AG09309 (cell line): ENCODE measurements at places on chromosomes 11 and 22.

- no peak for DNase-seq
Measured at GRCh38 chr11:108551651-108552462, 41.7 kb downstream of the EXPH5 start.

- DNase-seq = no peak
Measured at GRCh38 chr11:65392899-65393298, 6.5 kb downstream of the FRMD8 start.

DNA sequence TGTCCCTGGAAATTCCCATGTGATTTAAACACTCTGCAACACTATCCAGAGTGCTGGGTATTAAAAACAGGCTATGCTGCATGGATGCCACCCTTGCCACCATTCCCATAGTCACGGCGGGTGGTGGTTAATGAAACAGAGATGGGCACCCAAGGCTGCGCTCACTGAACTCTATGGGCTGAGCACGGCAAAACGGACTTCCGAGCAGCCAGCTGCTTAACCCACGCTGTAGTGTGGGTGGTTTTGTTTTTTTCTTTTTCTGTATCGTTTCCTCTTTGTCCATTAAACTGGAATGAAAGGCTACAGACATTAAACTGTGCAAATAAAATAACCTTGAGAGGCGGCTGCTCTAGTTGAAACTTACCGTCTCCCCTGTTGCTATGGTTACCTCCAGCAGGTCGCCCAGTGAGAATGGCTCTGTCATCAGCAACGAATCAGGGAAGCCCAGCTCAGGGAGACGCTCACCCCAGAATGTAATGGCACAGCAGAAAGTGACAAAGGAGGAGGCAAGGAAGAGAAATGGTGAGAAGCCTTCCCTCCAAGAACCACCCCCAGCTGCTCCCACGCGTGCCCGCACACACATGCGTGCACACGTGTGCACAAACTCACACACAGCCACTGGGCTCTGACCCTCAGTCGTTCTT lies 102.1 kb downstream of the C11orf91 start:
- DNase-seq = no peak

DNA sequence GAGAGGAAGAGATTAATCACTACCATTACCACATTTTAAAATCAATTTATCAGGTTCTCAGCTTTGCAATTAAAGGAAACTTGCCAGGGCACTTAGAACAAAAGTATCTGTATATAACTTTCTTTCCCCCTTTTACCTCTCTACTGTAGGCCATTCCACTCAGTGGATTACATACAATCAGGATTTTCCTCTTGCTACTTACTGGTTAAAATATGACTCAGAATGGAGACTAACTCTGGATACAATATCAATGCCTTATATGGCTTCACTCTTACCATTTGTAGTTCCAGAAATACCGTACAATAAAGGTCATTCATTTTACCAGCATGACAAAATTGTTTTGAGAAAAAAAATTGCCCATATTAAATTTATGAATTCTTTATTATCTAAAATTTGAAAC lies 706.8 kb downstream of the KCNA4 start:
- no peak for DNase-seq

GRCh38 chr11:113376156-113376555 lies 11.4 kb upstream of the ANKK1 start:
- DNase-seq = no peak

DNA sequence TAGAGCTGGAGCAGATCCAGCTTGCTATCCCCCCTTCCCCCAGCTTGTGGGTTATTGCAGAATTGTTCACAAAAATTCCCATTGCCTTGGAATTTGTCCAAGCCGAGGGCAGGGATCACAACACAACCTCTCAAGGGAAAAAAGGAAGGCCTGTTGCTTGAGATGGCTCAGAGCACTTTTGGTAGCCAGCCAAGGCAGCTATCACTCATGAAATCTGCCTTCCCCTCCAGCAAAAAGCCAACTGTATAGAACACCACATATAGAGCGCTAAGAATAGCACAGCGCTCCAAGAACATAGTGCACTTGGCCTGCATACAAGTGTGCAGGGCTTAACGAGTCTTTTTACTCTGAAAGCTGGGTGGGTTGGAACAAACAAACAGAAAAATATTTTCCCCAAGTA lies 46.2 kb downstream of the FAM83F start:
- DNase-seq = no peak

DNA sequence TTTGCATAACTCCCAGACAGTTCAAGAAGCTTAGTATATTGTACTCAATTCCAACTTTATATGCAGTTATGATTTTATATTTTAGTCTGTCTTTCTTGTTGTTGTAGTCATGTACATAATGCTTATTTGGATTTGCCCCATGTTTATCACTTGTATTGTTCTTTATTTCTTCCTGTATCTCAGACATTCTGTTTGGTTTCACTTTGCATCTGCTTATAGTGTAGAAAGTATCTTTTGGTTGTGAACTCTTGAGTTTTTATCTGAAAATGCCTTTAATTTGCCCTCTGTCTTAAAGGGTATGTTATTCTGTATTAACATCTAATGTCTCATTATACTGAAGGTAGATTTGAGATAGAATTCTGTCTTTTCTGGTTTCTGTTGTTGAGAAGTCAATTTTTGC lies 275.4 kb downstream of the DYNC2H1 start:
- no peak for DNase-seq

GRCh38 chr22:41501209-41501608 lies 32.3 kb downstream of the ACO2 start:
- no peak for DNase-seq

DNA sequence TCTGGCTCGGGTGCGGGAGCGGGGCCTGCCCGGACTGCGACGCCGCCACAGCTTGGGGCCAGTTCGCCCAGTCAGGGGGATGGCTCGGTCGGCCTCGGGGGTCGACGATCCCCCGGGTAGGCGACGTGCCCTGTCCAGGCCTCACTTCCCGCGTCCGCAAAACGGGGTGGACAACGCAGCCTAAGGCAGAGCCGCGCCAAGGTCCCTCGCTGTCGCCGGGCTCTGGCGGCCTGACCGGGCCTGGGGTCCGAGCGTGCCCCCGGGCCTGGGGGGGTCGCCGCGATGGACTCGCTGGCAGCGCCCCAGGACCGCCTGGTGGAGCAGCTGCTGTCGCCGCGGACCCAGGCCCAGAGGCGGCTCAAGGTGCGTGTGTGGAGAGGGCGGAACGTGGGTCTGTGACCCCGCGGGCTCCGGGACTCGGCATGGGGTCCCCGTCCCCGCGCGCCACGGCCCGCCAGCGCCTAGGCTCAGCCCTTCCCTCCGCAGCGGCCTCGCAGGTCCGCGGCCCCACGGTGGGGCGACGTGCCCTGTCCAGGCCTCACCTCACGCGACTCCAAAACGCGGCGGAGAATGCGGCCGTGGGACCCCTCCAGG lies 4.2 kb downstream of the SEPTIN5 start:
- no peak for DNase-seq

DNA sequence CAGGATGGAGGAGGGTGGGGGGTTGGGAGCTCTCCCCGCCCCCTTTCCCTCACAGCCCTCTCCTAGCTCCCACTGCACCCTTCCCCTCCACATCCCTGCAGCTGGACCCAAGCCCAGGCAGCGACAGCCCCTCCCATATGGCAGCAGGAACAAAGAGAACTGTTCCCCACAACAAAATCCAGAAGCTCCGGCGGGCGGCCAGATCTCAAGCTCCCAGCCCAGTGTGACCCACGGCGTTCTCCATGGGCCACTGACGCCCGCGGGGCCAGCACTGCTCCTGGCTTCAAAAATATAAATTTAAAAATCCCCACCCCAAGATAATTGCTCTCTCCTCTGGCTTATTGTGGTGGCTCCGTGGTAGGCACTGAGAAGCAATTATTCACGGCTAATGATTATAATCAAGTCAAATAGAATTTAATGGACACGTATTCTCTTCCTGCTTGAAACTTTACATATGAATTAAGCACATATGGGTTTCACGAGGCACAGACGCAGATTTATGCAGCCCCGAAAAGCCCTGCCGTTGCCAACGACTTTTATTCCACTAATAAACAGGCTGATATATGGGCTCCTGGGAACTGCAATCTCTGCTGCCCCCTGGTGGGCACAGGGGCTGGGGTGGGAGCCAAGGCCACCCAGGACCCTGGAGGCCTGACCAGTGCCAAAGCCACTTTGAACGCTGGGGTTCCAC lies 17.5 kb downstream of the MACROD1 start:
- DNase-seq = peak; percentile 16

- no peak for DNase-seq
Measured at GRCh38 chr11:77024745-77025144, 9.5 kb upstream of the B3GNT6 start.

DNA sequence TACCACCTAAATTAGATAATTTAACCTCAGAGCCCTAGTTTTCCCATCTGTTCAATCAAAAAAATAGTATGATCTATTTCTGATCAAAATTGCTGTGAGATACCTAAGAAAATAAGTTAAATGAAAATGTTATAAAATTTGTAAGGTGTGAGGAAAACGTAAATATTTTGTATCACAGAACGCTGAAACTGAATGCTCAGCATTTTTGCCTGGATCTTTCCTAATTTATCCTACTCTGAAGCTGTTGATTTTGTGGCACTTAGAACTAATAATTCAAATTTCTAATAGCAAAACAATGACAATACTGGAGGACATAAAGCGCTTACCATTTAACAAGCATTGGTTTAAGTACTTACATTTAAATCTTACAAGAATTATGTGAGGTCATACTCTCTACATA lies 674.2 kb downstream of the FAM181B start:
- no peak for DNase-seq

- no peak for DNase-seq
Measured at GRCh38 chr22:17882162-17882561, 107.9 kb upstream of the BID start.

DNA sequence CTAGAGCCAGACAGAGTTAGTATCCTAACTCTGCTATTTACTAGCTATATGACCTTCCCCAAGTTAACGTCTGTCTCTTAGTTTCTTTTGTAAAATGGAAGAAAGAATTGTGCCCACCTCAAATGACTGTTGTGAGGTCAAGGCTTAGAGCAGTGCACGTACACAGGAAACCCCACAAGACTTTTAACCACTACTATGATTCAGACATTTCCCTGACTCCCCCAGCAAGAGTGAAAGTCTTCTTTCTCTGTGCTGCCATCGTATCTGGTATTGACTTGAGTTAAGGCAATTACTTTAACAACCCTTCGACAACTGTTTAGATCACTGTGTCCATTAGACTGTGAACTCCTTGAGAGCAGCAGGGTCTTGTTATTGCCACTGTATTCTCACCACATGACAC lies 2.6 kb upstream of the OR52W1 start:
- DNase-seq = no peak

GRCh38 chr22:44314425-44315067 lies 1.8 kb upstream of the SHISAL1 start:
- no peak for DNase-seq
